Esophagus squamous epithelium (tissue), 5 donors: ENCODE measurements at places on chromosomes 6 and 20.

GRCh38 chr6:15751721-15752350 is 89.0 kb upstream of the DTNBP1 start:
- no peak for DNase-seq

DNA sequence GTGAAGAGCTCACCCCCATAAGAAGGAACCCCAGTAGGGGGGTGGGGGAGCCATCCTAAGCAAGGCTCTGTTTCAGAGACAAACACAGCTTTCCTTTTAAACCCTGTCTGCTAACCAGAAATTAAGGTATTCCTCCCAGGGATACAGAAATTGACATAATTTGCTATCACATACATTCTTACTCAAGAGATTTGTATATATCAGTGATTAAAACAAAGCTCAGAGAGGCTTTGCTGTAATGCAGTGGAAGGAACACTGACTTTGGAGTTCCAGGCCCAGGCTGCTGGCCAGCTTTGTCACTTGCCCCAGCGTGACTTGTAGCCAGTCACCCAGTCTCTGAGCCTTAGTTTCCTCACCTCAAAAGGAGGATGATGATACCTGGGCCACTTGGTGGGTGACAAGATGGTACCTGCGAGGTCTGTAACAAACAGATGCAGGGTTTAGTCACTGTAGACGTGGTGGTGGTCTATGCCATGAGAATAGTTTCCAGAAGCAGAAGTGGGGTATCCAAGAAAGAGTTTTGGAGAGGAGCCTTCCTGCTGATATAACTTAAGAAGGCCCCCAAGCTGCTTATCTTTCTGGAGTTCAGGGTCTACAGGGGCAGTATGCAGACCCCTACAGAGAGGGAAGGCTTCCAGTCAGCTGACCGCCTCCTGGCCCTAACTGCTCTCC is 3.2 kb upstream of the FOXF2 start:
- no peak for DNase-seq

DNA sequence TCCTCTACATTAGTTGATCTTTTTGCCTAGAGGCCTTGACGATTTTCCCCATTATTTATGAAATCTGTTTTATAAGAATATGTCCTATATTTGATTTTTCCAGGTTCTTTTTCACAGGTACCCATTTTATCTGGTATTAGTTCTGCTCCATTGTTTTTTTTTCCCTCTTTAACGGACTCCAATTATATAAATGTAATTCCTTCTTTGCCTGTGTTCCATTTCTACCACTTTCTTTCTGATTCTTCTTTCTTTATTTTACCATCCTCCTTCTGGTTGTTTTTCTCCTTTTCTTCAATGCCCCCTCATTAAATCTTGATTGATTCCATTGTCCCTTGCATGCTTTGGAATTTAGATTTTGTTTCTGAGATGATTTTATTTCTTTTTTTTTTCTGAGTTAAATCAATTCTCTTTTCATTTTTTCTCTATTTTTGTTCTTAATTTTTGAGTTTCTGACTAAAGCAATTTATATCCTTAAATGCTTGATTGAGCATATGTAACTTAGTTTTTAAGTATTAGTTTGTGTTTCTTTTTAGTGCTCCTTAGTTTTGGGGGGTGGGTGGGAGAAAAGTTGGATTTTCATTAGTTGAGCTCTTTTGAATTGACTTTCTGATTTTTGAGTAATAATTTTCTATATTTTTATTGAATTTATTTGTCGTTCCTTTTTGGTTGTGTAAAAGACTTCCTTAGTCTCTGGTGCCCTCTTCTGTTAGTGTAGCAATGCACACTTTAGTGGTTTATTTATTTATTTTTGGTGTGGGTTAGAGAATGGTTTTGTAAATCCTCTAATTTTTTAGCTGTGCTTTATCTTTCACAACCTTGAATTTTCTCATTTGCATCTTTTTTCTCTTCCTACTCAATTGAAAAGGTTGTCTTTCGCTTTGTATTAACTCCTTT is 140.8 kb downstream of the FARS2 start:
- no peak for DNase-seq

GRCh38 chr6:6711832-6712448 is 123.4 kb downstream of the LY86 start:
- DNase-seq = no peak
